H7 (cell line): ENCODE measurements at places on chromosomes 1 and 21. TPM values are rescaled to one million over a fixed set of nuclear protein-coding genes. Genes with fewer than 3 reads are reported as not detected.

Gene FAM78B
- total RNA-seq, result 2.3 and 4.5 TPM in 2 replicates

Gene ETV3
- total RNA-seq, result 20.2 and 22.5 TPM in 2 replicates

Gene VTCN1
- not detected in 2 replicates for total RNA-seq

Gene FCRL3
- not detected in 2 replicates for total RNA-seq

Gene PRDM16
- total RNA-seq, result 0.69 and 1.1 TPM in 2 replicates

Gene RBM11
- total RNA-seq, result 2.2 and 3.3 TPM in 2 replicates

Gene S1PR1
- 0.62 and 2.4 TPM in 2 replicates for total RNA-seq

Gene OR2T27
- total RNA-seq, result not detected in 2 replicates

- no peak for DNase-seq
These were observed 868.5 kb downstream of the BRINP3 start for GRCh38 chr1:189609167-189609566.

- DNase-seq, result no peak
These were observed 2603.7 kb upstream of the TPTE start for GRCh38 chr21:7917729-7918128.

GRCh38 chr21:25997788-25998611, 172.6 kb downstream of the APP start:
- peak; percentile 43 for DNase-seq

DNA sequence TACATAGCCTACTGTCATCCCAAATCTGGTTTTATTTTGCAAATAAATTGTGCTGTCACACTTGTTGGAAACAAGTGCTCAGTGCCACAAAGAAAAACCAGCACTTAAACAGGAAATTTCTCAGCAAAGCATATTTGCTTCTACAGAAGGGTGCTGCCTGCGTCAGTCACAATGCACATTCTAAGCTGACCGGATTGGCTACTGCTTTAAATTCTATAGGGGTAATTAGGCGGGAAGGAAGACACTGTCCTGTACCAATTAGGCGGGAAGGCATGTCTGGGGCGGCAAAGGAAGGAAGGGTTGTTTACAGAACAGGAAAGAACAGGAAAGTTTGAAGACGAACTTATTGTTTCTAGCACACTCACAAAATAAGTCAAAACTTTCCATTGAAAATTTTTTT, 2.8 kb downstream of the IFI16 start:
- DNase-seq, result no peak

DNA sequence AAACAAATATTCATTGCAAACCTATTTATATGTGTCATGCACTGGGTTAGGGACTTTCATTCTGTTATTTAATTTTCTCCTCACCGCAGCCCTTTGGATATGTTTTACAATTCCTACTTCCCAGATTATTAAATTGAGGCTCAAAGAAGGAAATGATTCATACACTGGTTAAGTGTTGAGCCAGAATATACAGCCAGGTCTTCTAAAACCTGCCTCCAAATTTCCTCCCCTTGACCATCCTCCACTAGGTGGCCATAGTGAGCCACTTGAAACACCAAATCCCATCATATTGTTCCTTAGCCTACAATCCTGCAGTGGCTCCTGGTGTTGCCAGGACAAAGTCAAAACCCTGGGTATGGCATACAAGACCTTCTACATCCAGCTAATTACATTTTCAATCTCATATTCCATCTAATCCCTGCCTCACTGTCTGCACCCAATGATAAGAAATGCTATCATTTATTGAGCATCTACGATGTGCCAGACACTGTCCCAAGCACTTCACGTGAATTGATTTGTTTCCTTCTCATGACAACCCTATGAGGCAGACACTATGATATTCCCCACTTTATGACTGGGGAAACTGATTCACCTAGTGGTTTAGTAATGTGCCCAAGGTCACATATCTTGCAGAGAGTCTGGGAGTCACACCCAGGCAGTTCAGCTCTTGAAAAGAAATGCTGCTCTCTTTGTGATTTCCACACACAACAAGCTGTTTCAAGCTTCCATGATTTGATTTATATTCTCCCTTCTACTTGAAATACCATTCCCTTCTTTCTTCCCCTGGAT, 23.6 kb upstream of the KIRREL1 start:
- DNase-seq, result peak; percentile 65

- no peak for DNase-seq
These were observed 9.9 kb upstream of the BACE2 start for GRCh38 chr21:41158026-41158425.

GRCh38 chr1:165907256-165907857, 79.9 kb downstream of the UCK2 start:
- no peak for DNase-seq

DNA sequence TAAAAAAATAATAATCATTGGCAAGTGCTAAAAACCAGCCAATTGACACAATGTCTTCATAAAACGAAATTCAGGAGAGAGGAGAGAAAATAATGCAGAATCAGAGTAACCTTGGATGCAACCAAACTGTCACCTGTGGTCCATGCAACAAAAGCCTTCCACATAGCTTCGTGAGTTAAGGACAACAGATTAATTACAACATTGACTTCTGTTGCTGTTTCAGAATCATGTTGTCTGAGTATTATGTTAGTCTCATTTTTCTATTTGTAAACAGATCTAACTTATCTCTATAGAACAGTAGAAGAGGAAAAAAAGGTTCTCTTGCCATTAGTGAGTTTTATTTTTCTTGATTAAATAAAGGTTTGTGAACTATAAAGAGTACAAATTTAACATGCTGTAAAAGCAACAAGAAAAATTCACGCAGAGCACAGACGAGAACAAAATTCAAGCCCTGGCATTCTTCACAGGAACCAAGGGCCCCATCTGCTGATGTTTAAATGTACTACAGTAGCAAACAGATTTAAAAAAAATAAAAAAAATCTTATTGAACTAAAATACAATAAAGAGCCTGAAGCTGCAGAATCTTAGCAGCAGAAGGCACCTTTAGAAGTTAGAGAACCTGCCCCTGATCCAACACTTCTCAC, 381.1 kb upstream of the PKN2 start:
- no peak for DNase-seq

DNA sequence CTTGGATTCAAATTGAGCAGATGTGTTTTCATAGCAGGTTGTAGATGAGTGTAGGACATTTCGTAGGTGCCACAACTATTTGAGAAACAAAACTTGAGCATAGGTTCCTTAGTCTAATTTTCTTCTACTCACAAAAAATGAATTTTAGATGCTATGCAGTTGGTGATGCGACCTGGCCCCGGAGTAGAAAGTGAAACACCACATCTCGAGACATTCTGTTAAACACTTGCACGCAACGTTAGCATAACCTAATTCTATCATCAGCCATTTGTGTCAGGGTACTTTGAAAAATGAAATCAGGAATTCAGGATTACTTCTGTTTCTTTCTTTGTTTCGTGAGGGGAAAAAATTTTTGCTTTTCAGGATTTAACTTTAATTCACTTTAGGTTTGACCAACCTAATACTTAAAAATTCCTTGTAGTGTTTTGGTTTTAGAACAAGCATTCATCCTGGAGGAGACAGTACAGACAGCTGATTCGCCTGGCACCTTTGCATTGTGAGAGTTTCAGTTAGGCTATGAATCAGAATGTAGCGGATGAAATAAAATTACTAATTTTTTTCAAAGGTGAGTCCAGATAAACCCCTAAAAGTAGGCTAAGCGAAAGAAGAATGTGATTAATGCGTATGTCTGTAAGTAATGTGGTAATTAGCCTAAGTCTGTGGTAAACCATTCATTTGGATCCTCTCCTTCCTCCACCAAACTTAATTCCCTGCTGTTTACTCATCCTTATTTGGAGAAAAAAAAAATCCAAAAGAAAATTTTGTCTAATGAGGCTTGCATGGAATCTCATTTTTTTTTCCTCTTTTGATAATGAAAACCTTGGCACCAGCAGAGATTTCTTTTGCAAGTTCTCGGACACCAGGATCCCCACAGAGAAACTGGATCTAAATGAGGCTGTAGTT, 44.9 kb downstream of the MAP3K21 start:
- no peak for DNase-seq

- DNase-seq, result peak; percentile 79
These were observed 230.2 kb downstream of the PRDM2 start for GRCh38 chr1:13930151-13930550.

- no peak for DNase-seq
These were observed 450.7 kb upstream of the ZP4 start for GRCh38 chr1:238341395-238341794.

GRCh38 chr1:206850401-206850800, 15.0 kb upstream of the IL20 start:
- DNase-seq, result no peak

GRCh38 chr21:41868062-41868710, 11.0 kb downstream of the PRDM15 start:
- no peak for DNase-seq

DNA sequence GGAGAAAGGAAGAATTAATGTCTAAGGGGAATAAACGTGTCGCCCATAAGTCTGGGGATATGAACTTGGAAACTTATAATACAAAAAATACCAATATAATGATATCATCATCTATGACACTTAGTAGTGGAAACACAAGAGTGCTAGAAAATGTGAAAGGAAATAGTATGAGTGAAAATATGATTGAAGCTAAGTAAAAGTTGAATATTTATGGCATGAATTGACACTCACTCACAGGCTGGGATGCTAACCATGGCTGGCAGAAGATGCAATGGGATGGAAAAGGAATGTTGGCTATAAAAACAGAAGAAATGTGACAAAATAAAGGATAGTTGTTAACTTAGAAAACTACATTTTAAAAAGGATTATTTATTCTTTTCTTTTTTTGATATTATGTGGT, 120.1 kb downstream of the XPR1 start:
- DNase-seq, result no peak

DNA sequence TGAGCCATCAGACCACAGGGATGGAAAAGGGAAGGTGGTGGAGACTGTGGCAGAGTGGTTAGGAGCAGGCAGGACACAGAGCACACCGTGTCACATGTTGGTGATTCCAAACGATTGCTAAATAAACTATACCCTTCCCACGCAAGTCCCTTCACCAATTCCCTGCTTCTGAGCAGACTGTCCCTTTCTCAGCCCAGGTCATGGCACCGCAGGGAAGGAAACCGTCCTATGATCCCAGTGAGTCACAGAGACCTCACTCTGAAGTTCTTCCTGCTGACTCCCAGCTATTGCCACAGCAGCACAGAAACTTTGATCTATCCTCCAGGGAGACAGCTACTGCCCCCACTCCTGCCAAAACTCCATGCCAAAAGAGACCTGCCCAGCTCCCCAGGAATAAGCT, 19.2 kb downstream of the RIMS3 start:
- DNase-seq, result no peak
